Activated T-cell treated with anti-CD3 and anti-CD28 coated beads, Interleukin-2, amount 50 U/mL, for 24 hours (primary cell): ENCODE measurements at places on chromosomes 2 and 18.

DNA sequence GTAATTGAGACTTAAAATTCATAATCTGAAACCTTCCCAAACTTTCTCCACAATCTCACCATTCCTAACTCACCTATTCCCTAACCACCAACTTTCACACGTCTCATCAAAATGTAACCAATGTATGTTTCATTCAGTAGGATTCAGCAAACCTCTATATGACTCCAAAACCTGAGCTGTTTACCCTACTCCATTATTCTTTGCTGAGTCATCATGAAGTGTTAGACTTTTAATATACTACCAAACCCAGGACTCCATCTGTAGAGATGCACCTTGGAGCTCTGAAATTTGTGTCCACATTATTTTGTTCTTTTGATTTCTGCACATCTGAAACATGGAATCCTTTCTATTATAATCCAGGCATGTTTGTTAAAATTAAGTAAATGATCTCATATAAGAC lies 727.0 kb upstream of the PIK3C3 start:
- no peak for DNase-seq

- peak; percentile 72 for DNase-seq
Observed at GRCh38 chr2:42105330-42106256, 57.8 kb downstream of the PKDCC start.

GRCh38 chr18:76483780-76484179 lies 11.3 kb downstream of the ZNF516 start:
- no peak for DNase-seq

DNA sequence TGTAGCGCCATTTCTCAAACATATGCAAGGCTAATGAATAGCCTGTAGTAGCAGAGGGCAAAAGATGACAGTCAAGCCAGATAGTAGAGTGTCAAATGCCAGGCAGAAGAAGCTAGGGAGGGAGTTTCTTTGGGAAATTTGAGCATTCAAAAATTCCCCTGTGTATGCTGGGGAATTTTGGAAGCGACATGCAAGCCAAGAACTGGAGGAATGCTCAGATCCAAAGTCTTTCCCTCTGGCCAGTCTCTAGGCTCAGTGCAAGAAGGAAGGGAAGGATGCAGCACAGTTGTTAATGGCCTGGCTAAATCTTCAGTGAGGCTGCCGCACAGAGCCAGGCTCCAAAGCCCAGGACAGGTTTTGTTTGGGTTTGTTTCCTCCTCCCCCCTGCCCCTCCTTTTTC lies 59.9 kb downstream of the ATP9B start:
- no peak for DNase-seq

- DNase-seq = peak; percentile 68
Observed at GRCh38 chr2:11784747-11785610, 38.5 kb downstream of the LPIN1 start.

- no peak for DNase-seq
Observed at GRCh38 chr2:165448406-165448805, 21.1 kb upstream of the CSRNP3 start.

- no peak for DNase-seq
Observed at GRCh38 chr2:233853883-233854240, 473 bp downstream of the HJURP start.

DNA sequence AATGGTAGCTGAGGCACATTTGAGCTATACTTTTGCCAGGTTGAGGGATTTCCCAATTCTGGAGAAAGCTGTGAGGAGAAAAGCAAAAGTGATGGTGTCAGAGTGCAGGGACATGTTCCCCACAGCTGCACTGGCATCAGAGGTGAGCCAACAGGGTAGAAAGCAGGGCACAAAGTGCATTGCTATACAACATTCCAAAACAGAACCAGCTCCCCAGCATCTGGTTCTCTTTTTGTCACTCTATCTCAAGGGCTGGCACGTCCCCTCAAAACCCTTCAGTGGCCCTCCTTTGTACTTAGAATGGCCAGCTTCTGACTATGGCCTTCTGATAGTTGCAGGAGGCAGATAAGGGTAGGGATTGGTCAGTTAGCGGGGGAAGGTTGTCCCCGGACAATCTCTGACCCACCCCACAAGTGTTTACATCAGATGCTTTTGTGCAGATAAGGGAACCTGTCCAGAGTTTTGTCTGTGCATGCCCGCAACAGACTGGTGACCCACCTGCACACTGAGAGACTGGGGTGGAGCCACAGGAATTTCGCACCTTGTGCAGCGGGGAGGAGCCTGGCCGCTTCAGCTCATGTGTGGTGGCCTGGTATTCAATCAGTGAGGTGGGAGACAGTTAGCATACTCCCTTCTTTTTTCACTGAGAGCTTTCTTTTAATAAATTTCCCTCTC lies 31.0 kb upstream of the TMEM17 start:
- DNase-seq = no peak

DNA sequence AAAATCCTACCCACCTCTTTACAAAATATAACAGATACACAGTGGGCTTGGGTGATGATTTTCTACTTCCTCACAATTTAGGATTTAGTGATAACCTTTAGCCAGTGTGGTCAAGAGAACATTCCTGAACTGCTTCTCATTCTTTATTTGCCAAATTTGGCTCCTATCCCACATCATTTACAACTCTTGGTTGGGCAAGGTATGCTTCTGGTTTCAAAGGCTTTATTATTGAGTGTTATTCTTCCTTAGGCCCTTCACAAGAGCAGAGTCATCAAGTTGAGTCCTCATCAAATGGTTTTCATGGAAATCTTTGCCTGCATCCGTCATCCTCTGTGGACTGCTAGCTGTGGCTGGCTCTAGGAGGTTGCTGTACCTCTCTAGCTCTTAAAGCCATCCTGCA lies 472.0 kb upstream of the ETAA1 start:
- no peak for DNase-seq

- DNase-seq = no peak
Observed at GRCh38 chr2:104889291-104889959, 35.5 kb downstream of the POU3F3 start.

GRCh38 chr2:11891028-11891427 lies 144.6 kb downstream of the LPIN1 start:
- DNase-seq = no peak

- no peak for DNase-seq
Observed at GRCh38 chr2:196160101-196160500, 11.3 kb downstream of the STK17B start.

DNA sequence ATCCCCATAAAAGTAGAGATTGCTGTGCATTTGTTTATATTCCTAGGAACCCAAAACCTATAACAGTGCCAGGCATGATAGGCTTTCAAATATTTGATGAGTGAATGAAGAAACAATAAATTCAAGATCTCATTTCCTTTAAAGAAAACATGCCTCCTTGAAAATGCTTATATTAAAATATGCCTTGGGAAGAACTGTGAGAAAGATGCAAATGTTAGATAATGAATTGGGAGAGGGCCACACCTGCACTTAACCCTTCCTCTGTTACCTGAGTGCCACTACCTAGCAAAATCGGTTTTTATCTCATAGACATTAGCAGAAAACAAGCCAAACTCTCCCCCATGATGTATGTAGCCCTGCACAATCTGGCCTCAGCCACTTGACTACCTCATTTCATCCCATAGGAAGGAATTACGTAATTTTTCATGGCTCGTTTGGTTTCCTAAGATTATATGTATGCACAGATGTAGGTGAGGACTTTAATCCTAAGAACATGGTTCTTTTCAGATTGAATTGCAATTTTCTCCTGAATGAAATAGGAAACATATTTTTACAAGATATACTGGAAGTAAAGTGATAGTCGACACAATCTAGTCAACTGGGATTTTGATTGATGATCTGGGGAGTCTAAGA lies 25.2 kb downstream of the GULP1 start:
- no peak for DNase-seq

DNA sequence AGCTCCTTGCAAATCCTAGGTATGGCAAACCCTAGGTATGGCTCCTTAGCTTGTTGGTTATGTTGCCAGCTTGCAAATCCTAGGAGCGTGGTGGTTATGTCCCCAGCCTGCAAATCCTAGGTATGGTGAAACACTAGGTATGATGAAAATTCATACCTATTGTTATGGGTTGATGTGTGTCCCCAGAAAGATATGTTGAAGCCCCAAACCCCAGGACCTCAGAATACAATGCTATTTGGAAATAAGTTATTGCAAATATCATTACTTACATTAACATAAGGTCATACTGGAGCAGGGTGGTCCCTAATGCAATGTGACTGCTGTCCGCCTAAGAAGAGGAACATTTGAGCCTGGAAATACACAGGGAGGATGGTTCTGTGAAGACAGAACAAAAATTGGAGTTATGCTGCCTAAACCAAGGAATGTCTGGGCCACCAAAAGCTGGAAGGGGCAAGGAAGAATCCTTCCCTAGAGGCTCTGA lies 220.8 kb downstream of the MYCN start:
- DNase-seq = no peak

GRCh38 chr18:61833978-61834377 lies 58.8 kb downstream of the RNF152 start:
- no peak for DNase-seq

- no peak for DNase-seq
Observed at GRCh38 chr2:189866296-189866695, 82.0 kb downstream of the PMS1 start.
